ENCODE measurements at places on chromosomes 6 and 20.

GRCh38 chr6:14083751-14084150, 33.8 kb upstream of the CD83 start:
- no peak for DNase-seq

- DNase-seq = no peak
These were observed 218.5 kb downstream of the SIM1 start for GRCh38 chr6:100246206-100246605.

GRCh38 chr20:62824476-62825332, 7.9 kb downstream of the COL9A3 start:
- no peak for DNase-seq

DNA sequence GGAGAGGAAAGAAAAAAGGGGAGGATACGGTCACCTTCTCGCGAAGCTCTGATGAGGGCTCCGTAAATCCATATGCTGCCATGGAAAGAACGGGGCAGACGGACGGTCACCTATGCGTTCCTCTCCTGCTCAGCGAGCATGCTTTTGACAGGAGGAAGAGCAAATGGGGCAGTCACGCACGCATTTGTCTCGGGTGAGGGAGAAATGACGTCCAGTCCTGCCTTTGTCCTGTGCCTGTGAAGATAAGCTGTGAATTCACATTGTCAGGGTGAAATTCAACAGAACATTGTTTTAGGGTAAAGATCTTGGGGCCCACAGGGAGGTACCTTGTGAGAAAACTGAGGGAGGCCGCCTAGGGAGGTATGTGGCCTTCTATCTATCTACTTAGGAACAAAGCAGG, 83.8 kb downstream of the IRF4 start:
- DNase-seq = no peak
